Stimulated activated CD8-positive, alpha-beta memory T cell treated with anti-CD3 and anti-CD28 coated beads, Interleukin-2, amount 100 ng/mL, for 48 hours (primary cell): ENCODE measurements at places on chromosomes 5 and 9.

DNA sequence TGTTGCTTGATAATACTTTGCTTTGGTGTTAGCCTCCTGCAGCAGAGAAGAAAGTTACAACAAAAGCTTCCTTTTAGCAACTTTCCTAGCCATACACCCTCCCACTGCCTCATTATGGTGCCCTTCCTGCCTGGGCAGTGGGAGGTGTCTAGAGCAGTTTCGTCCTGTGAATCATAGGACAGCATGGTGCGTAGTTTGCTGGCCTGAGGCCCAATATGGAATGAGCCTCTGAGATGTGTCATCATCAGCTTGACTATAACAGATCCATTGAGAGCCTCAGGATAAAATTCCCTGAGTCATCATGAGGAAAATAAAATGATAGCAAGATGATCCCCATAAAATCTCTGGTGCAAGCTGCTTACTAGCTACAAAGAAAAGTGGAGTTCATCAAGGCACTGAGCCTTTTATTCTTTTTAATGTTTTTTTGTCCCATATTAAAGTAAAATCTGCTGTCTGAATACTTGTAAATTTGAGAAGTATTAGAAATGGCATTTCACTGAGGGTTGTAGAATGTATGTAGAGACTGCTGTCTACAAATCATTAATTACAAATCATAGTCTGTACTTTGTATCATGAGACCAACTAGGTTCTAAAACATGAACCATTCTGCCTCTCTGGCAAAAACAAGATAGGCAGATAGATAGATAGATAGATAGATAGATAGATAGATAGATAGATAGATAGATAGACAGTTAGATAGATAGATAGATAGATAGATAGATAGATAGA, 303.0 kb upstream of the PDE4D start:
- no peak for DNase-seq

DNA sequence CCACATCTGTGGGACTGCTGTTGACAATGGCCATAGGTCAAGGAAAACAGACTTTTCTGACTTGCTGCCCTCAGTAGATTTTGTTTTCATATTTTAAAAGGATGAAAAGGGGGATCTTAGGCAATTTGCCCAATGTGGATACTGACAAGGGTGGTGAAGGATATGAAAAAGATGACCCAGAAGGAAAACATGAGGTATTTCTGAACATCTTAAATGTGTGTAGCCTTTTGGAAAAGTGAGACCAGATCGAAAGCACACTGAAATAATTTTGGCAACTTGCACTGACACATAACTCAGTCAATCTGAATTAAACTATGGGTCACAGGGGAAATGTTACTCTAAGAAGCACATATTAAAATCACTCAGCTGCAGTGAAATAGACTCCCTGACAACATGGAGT, 1793.0 kb upstream of the ACO1 start:
- no peak for DNase-seq

DNA sequence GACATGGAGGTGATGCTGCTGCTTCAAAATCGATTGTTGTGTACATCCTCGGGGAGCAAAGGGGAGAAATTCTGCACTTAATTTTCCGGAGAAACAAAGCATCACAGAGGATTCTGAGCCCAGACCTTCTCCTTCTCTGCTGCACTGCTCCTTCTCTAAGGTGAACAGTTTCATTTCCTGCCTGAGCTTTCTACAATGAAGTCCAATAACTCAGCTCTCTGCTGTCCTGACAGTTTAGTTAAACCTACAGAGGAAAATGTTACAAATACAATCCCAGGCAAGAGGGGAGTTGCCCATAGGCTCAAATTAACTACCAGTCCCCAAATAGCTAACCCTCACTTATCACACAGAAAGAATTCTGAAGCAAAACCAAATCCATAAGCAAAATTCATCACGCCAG, 206.3 kb downstream of the EFNA5 start:
- no peak for DNase-seq

DNA sequence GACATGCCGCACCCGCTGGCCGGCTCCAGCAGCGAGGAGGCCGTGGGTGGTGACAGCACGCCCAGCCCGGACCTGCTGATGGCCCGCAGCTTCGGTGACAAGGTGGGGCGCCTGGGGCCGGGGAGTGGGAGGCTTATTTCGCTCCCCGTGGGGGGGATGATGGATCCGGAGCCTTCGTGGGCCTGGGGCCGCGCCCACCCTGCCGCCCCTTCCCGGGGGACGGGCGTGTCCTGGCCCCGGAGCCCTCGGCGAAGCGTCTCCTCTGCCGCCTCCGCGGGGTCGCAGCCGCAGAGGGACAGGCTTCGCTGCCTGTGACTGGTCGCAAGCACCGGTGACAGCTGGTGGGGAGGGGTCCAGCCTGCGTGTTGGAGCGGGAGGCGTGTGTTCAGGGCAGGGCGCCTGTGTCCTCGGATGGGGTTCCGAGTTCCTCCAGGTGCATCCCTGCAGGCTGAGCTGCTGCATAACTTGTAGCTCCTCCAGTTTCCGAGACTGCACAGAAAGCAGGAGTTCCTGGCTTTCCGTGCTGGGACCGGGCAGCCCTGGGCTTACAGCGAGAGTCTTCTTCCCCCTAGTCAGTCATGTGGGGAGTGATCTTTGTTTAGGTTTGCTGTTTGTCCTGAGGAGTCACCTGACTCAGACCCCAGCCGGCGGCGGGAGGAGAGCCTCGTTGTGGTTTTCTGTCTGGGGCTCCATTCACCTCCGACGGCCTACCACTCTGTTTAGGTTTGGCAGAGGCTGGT, 666 bp downstream of the SNX30 start:
- peak; percentile 34 for DNase-seq

DNA sequence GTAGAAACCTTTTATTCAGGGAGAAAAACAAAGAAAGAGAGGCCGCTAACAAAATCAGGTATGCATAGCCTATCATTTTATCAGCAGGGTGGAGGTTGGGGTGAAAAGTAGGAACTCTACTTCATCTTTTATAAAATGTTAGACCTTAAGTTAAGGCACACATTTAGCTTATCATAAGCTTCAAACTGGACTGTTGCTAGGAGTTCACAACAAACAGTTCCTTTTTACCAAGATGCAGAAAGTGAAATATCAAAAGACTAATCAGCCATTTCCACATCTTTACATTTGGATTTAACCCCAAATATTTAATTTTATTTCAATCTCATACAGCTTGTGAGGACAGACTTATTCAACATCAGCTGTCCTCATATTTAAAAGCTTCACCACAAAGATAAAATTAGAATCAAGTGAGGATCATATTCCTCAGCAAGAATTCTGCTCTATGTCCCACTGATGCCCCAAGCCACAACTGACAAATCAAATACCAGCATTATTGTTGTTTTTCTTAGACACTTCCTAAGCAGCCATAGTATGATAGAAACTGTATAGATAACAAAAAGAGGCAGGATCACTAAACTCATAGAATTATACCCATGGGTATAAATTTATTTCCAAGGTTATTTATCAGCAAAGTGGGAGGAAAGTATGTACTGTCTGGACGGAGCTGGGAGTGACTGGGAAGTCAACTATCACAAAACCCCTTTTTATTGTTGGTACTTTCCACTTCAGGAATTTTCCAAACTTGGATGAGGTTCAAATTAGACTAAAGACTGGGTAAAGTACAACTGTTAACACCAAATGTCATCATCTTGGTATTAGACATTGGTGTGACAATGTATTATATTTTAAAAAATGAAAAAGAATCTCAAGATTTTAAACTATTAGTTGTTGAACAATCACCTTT, 29.9 kb upstream of the MYOT start:
- DNase-seq = no peak

GRCh38 chr5:41754857-41755256, 115.4 kb downstream of the OXCT1 start:
- DNase-seq = no peak

DNA sequence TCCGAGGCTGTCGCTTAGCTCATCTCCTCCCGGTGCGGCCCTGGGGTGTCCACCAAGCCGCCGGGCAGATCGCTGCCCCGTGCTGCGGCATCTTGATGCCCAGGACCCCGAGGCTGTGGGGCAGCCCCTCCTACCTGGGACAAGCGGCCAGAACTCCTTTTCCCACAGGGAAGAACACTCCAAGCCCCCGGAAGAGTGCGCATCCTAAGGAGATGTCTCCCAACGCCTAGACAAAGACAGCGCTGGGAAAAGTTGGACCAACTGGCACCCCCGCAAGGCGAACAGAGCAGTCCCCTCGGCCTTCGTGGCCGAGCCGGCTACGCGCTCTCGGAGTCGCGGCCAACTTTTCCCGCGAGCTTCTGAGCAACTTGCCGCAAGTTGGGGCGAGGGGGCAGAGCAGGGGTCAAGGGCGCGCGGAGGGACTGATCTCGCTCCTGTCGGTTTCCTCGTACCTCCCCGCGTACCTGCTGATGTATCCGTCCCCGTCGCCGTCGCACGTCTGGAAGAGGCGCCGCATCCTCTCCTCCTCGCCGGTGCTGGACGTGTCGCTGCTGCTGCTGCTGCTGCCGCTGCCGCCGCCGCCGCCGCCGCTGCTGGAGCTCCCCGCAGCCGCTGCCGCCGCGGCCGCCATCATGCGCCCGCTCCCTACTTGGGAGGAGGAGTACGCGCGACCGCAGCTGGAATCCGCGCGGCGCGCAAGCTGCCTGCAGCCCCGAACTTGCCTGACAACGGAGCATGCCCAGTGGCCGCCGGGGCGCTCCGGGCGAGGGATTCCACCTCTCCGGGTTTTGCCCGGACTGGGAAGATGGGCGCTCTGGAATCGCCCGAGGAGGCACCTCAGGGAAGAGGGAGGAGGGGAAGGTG, at the start of gene MCC:
Gene MCC, minus strand, starts transcription at position 673 of the 864 bp plus-strand sequence.
- peak; percentile 28 for DNase-seq

DNA sequence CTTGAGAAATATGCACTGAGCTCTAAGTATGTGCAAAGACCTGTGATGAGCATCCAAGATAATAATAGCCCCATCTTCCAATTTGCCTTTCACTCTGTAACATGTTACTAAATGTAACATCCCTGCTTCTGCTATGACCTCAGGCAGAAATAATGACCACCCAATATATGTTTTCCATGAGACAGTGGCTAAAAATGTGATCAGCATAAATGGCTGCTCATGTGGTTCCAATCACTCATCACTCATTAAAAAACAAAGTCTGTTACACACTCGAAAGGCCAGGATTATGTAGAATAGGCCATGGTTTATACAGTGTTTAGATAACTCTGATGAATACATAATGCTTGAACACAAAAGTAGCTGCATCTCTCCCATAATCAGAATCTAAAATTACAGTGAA, 71.4 kb upstream of the MOCS2 start:
- no peak for DNase-seq

DNA sequence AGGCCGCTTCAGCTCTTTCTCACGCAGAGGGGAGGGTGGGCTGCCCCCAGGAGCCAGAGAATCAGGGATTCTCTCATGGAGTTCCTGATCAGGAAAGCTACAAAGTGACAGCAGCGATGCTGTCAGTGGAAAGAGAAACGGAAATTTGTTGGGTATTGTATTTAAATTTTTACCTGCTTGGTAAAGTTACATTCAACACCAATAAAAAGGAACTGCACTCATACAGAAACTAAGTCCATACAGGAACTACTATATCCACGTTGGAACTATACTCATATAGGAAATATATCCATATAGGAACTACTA, 325.5 kb upstream of the IRX4 start:
- DNase-seq = no peak

- DNase-seq = no peak
Observed at GRCh38 chr5:143567583-143568504, 164.4 kb upstream of the NR3C1 start.

DNA sequence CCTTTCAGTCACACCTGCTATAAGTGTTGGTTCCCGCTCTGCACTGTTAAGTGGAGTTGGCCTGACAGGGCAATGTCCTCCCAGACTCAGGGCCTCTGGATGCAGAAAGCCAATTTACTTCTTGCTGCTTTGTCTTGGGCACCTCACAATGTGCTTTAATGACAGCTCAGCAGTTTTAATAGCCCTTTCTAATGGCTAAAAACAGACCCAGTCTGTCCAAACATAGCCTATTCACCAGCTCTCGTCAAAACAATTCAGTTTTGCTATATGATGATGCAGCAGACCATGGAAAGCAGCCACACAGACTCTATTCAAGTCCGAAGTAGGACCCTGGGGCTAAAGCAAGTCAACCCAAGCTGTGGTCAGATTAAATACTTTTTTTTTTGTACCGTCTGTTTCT, 529.1 kb upstream of the SEMA6A start:
- no peak for DNase-seq

DNA sequence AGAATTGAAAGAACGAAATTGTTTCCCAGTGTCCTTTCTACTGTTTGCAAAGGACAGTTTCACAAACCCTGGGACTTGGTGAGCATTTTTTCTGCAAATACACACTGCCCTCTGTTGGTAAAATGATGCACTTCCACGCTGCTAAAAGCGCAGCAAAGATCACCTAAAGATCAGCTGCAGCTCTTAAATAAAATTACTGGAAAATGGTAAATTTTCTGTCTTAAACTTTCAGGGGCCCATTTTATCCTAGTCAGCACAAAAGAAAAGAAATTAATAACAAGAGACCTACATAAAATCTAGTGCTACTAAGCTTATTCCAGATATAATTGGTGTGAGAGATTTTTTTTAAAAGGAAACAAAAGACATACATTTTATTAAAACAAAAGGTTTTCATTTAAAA, 566.0 kb downstream of the CAAP1 start:
- DNase-seq = no peak

DNA sequence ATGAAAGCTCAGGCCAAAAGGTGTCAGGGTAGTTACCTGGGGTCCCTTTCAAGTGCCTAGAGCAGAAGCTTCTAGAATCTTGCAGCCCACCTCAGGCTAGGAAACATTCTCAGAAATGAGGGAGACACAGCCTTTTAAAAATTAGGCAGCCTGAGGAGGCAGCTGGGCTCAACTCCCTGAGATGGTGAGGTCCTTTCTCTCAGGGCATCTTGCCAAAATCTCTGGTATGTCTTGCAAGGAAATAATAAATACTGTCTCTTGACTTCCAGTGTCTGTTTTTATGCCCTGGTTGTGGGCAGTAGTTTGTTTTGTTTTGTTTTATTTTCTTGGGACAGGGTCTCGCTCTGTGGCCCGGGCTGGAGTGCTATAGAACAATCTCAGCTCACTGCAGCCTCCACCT, 100.9 kb upstream of the APC start:
- DNase-seq = no peak

GRCh38 chr9:6917162-6917561, 159.4 kb downstream of the KDM4C start:
- no peak for DNase-seq

GRCh38 chr9:75019654-75020053, 8.4 kb downstream of the CARNMT1 start:
- no peak for DNase-seq

- no peak for DNase-seq
Observed at GRCh38 chr9:16992138-16992537, 121.7 kb upstream of the BNC2 start.

GRCh38 chr5:16757989-16758501, 141.2 kb upstream of the RETREG1 start:
- DNase-seq = no peak

DNA sequence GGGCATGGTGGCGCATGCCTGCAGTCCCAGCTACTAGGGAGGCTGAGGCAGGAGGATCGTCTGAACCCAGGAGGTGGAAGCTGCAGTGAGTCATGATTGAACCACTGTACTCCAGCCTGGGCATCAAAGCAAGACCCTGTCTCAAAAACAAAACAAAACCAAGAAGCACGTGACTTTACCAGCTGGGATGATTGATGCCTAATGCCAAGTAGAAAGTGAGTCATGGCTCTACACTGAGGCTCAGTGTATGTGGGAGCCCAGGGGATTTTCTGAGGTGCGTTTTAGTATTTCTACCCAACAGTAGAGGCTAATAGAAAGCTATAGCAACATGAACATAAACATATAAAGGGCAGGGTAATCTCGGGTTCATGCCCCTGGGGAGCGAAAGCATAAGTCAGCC, 13.9 kb upstream of the BRD3OS start:
- no peak for DNase-seq
